ENCODE measurements at places on chromosomes 16 and 17.

- DNase-seq: no peak
Observed at GRCh38 chr17:47638903-47639302, 10.8 kb upstream of the KPNB1 start.

GRCh38 chr16:49504023-49504364, 130.4 kb downstream of the C16orf78 start:
- DNase-seq: no peak

DNA sequence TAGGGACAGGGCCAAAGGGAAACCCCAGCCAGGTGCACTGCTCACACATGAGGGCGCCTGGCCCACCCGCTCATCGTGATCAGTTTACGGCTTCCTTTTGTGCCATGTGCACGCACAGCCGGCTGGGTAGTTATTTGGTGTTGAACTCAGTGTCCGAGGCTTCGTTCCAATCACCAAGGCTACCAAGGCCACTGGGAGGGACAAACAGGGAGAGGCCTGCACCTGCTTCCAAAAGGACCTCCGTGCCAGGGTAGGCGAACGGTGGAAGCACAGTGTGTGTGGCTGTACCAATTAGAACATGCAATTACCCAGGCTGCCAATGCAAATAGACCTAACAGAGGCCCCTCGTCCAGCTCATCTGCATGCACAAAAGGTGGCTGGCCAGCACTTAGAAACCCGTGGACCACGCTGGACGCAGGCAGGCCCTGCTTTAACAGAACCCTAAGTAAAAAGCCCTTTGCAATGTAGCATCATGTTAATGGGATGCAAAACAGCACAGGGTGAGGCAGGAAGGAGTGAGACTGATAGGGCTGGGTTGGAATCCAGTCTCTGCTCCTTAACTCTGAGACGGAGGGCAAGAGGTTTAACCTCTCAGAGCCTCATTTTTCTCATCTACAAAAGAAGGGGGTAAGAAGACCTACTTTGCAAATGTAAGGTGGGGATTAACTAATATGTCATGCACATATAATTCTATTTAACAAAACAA, 204.0 kb downstream of the XYLT1 start:
- no peak for DNase-seq

DNA sequence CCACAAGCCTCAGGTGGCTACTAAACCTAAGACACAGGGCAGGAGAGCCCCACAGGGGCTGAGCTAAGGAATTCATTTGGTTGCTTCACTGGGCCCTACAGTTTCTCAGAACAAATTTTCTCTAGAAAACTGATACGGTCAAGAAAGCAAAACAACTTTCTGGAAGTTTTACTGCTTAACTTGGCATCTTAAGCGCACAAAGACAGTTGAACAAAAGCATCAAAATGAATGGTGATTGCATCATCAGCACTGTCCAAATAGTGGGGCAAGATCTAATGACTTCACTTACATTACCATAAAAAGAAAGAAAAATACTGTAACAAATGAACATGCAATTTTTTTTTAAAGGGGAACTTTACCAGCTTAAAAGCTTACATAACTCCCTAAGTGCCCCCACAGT, 47.6 kb downstream of the XPO6 start:
- DNase-seq: no peak

DNA sequence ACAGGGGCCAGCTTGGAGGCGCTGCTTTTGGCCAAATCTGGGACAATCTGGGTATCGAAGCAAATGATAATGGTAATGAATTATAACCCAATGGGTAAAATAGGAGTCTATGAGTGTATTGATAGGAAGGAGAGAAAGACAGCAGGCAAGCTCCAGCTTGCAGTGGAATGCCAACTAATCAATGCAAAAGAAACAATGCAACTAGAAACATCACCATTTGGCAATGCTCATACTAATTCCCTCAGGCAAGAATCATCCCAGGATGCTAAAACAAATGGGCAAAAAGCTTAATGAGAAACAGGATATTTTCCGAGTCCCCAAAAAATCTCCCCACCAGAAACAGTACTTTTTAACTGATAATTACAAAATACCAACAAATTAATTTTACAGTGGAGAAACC, 64.7 kb downstream of the ADCY9 start:
- DNase-seq: no peak

GRCh38 chr17:4859816-4860625, 26.9 kb downstream of the MINK1 start:
- DNase-seq: no peak

DNA sequence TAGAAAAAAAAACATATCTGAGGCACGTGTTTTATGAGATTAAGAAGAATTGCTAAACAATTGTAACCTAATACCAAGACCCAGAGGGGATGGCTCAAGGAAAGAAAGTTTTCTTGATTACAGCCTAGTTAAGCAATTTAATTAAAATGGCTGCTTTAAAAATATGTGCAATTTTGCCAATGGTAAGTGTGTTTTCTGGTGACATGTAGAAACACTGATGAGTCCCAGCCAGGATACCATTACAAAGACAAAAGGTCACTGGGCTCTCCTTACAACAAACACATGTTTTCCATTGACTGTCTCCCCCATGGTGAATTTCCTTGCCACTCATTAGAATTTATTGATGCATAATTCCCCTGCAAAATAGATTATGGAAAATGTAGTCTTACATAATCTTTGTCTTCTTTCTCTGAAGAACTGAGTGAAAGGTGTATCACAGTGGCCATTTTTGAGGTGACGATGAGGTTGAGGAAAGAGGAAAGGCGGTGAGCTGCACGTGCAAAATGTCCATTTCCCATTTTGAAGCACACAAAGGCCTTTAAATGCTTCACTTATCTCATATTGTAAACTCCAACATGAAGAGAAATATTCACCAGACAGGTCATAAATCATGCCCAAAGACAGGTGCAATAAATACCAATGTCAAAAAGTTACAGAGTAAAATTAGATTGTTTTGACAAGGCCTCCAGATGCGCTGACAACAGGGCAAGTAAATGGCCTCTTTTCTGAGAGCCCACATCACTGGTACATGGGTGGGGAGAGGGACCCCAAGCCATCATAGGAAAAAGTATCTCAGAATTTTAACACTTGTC, 696.9 kb downstream of the KCNJ2 start:
- DNase-seq: no peak

DNA sequence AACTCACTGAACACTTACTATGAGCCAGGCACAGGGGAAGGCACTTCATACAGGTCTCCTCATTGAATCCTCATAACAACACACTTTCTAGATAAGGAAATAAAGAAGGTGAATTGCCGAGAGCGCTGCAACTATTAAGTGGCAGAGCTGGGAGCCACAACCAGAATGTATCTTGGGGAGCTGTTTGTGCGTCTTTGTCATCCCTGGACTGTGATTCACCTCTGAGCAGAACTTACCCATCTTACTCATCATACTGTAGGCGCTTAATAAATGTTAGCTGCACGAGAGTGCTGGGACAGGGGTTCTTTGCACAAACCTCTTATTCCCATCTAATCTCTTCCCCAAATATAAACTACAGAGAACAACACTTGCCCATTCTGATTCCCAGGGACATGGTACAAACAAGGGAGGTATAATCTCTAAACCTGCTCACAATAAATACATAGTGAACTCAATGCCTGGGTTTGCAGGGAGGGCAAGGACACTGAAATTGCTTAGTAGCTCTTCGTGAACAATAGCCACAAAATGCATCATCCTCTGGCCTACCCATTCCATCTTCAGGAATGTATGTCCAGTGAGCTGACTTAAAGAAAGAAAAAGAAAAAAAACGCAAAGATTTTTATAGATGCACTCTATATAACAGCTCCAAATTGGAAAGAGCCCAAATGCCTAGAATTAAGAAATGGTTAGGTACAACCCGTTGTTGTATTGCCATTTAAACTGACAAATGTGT, 43.0 kb downstream of the MYO18A start:
- no peak for DNase-seq

DNA sequence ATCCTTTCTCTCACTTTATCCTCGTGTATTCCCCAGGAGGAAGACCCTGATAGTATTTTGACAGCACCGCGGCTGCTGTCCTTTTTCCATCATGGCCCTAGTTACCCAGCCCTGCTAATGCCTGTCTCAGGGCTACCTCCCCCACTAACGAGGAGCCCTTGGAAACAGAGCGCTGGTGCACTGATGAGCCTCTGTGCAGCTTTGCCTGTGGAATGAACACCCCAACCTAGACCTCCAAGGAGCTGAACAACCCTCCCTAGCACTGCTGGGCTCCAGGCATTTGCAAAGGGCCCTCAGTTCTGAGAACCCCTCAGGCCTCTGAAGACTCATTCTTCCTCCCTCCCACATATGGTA, 23.3 kb upstream of the CCL1 start:
- no peak for DNase-seq

DNA sequence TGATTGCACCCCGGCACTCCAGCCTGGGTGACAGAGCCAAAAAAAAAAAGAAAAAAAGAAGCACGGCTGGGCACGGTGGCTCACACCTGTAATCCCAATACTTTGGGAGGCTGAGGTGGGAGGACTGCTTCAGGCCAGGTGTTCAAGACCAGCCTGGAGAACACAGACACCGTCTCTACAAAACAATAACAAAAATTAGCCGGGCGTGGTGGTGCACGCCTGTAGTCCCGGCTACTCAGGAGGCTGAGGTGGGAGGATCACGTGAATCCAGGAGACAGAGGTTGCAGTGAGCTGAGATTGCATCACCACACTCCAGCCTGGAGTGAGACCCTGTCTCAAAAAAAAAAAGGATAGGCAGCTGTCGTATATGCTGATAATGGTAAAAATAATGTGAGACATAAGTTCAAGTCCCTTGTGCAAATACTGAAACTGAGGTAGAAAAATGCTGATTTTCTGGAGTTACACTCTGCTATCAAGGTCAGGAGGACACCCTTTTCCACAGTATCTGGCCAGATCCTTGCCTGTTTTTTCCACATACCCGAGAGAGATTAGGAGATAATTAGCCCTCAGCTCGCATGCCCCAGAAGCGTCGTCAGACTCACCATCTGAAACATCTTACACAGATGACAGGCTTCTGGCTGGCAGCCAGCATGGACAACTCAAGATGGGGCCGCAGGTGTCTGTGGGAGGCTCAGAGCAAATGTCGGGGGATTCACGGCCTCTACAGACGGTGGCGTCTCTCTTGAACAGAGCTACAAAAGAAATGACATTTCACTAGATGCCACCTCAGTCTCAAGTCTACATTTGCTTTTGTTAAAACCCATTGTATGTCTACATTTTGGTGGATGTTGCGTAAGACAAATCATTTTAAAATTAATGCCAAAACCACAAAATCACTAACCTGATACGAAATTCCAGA, 36.8 kb downstream of the WDR45B start:
- DNase-seq: no peak

GRCh38 chr17:43562679-43563599, 16.8 kb upstream of the ETV4 start:
- DNase-seq: no peak

GRCh38 chr16:23155445-23156049, 6.3 kb upstream of the USP31 start:
- no peak for DNase-seq

- peak; percentile 45 for DNase-seq
Observed at GRCh38 chr16:49643429-49644144, 212.3 kb downstream of the ZNF423 start.

GRCh38 chr17:67759355-67760171, 41.8 kb downstream of the NOL11 start:
- DNase-seq: no peak

- DNase-seq: no peak
Observed at GRCh38 chr17:47690121-47690520, 3.8 kb upstream of the TBKBP1 start.

GRCh38 chr17:38747463-38748148, 530 bp downstream of the PCGF2 start:
- DNase-seq: peak; percentile 31

DNA sequence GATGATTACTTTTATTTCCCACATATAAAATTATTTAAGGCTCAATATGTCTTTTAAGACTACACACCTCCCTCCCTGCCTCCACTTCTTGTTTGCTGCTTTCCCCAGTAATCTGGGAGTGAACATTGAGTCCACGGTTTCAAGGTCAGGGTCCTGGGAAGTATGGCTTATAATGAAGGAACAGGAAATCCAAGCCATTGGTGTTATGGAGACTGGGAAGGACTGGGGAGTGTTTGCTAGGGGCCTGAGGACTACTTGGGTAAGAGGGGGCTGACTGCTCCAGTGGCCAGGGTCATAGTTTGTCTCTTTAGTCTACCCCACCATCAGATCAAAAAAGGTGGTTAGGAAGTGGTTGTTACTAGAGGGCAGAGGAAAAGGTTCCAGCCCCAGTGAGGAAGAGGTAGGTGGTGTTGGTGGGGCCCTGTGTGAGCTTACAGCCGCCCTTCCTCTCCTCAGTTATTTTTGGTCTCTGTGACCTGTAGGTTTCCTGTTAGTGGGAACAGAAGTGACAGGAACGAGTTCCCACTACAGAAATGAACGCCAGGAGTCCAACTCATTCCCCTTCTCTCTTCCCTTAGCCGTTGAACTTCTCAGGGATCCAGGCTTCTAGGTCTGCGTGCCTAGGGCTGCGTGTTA, 742 bp upstream of the SLC16A13 start:
- DNase-seq: peak; percentile 67

DNA sequence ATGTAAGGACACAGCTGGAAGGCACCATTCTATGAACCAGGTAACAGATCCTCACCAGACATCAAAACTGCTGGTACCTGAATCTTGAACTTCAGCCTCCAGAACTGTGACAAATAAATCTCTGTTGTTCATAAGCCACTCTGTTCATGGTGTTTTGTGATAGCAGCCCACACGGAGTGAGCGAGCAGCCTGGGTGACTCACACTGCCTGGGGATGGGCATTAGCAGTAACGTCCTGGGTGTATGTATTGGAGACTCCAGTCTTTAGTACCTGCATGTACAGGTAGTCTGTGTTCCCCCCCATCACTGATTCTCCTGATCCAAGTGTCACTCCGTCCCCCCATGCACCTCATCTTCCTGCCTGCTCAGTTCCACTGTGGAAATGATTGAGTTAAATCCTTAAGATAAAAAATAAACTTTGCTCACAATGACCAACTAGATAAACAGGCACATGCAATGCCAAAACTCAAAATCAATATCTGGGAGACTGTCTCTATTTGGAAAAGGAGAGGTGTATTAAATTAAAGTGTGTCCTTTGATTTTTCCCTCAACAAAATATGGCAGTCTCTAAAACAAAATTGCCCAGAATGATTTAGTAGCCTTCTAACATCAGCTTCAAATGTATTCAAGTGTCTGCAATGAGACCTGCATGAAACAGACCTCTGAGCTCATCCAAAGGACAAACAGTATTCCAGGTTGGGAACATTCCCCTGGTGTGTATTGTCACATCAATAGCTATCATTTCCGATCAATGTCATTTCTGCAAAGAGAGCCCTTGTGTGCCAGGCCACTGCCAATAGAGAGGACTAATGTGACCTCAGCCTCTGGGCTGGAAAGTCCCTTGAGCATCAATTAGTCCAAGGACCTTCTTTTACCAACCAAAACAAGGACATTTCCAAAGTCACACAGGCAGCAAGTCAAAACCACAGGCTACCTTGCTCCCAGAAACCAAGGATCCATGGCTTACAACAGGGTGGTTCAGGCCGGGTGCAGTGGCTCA, 12.2 kb upstream of the VAT1L start:
- DNase-seq: no peak

GRCh38 chr17:61627125-61627524, 36.1 kb upstream of the NACA2 start:
- DNase-seq: no peak

GRCh38 chr16:79902351-79902750, 301.8 kb upstream of the MAF start:
- DNase-seq: no peak

- no peak for DNase-seq
Observed at GRCh38 chr16:77686385-77686784, 35.9 kb upstream of the NUDT7 start.

Measured in lung microvascular endothelial cell (primary cell).